Stimulated activated CD8-positive, alpha-beta memory T cell treated with anti-CD3 and anti-CD28 coated beads, Interleukin-12 subunit alpha, Interleukin-12 subunit beta, amount 100 ng/mL, for 4 hours (primary cell): ENCODE measurements at places on chromosomes 2 and 18.

- no peak for DNase-seq
Measured at GRCh38 chr2:224169847-224170246, 130.8 kb upstream of the SERPINE2 start.

DNA sequence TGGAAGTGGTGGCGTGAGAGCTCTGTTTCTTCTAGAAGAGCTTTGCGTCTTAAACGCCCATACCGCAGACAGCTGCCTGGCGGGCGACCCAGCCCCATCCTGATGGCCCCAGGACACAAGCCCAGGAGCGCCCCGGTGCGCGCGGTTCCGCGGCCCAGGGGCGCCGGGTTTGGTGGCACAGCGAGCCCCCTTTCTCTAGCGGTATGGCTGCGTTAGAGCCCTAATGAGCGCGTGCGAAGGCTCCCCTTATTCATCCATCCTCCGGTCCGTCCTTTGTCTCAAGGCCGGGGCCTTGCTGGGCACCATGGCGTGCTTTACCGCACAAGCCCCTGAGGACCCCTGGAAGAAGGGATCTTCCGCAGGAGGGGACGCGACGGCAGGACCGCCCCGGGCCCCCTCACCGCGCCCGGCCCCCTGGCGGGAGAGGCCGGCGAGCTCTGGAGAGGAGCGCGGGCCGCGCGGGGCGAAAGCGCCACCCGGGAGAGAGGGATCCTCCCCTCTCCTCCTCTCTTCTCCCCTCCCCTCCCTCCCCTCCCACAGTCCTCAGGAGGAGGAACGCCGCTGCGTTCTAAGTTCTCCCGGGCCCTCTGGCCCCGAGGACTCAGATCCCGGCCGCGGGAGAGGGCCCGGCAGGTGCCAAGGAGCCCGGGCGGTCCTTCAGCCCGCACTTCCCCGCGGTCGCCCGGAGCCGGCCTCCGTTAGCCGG lies 626 bp upstream of the SLC1A4 start:
- DNase-seq = peak; percentile 34

DNA sequence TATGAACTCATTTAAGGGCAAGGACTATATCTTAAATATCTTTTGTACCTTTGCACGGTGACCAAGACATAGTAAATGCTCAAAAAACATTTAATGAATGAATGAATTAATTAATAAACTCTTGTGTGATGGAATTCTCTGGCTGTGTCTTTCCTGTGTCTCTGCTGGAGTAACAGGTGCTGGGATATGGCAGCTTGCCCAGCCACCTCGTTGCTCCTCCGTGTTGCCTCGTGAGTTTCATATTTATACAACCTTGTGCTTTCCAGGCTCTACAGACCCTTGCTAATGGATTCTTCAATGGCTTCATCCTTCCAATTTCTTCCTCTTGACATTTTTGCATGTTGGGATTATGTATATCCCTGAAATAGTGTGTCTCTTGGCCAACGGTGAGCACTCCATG lies 30.4 kb downstream of the CTAGE1 start:
- no peak for DNase-seq

DNA sequence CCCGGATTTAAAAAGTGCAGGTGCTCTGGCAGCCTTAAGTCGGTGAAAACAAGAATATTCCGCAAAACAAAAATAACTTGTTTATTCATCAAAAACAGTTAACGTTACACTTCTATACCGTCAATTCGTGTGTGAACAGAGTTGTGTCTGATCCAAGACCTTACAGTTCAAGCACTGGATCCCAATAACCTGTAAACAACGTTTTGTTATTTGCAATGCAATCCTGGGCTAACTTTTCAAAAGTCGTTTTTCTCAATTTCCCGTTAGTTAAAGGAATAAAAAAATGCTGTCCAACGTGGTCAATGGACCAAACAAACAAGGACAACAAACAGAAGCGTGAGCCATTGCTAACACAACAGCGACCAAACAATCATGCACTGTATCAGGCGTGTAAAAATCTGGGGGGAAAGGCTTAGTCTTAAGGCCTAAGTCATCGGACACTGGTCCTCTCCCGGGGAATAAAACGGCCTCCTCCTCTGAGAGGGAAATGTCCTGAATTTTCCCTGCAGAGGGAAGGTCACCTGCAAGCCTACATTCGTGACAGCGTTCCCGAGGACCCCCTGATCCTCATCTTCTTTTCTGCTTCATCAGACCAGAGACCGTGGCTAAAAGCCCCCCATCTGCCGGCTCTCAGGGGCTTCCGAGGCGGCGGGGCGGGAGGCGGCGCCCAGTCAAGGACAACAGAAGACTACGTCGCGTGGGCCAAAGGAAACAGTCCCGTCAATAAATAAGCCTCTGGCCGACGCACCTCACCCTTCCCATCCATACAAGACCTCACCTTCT lies 490 bp downstream of the NDUFS1 start:
- no peak for DNase-seq

- DNase-seq = no peak
Measured at GRCh38 chr2:237663517-237664110, 36.2 kb downstream of the LRRFIP1 start.
